ENCODE measurements at places on chromosomes 7 and 10.
A peak's percentile ranks its signal among the peaks of the same experiment; 100 is the strongest.

DNA sequence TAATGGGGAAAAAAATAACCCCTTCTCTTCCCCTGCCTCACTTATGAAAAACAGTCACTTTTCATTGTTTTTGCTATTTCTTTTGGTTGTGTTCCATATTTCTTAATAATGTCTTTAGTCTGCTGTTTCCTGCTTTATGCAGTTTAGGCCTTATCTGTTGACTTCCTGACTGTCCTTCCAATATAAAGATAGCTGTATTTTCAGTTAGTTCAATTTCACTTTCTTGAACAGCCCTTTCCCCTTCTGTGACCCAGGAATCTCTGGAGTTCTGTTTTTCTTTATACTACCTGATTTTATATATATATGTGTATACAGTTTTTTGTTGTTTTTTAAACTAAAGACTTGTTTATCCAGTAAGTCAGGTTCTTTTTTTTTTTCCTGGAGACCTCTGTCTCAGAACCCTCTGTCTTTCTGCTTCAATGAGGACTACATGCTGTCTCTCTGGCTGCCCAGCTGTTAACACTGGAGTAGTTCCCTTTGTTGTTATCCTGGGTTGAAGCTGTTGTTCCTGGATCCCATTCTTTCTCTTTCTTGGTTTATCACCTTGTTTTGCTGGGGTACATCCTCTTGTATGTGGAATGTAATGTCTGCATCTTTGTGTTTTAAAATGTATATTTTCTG is 87.2 kb downstream of the GSDME start:
- ATAC-seq, result no peak

- ATAC-seq, result no peak
Observed at GRCh38 chr10:49649294-49649693, 30.2 kb upstream of the C10orf53 start.

DNA sequence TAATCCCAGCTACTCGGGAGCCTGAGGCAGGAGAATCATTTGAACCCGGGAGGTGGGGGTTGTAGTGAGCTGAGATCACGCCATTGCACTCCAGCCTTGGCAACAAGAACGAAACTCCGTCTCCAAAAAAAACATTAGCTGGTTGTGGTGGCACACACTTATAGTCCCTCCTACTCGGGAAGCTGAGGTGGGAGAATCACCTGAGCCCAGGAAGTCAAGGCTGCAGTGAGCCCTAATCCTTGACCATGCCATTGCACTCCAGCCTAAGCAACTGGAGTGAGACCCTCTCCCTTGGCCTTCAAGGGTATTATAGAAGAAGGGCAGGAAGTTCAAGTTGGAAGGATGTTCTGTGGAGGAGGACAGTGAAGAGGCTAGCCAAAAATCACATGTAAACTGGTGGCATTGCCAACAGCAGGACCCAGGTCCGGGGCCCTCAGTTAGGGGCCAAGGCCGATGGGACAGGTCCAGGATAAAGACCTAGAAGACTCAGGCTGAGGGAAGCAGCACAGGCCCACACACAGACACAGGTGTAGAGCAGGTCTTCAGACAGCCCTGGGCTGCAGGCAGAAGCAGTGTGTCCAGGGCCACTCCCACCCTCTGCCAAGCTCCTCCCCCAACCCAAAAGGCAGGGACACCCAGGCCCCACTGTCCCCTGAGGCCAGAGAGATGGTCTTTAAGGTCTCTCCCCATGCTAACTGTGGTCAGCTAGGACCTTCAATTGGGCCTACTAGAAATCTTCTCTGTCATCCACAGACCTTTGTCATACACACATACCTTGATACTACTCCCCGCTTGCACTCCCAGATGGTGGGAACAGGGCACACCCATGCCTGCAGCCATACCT is 8.4 kb upstream of the SAMD8 start:
- ATAC-seq, result no peak

- peak; percentile 29 for ATAC-seq
Observed at GRCh38 chr7:40546616-40547501, 412.1 kb downstream of the SUGCT start.

DNA sequence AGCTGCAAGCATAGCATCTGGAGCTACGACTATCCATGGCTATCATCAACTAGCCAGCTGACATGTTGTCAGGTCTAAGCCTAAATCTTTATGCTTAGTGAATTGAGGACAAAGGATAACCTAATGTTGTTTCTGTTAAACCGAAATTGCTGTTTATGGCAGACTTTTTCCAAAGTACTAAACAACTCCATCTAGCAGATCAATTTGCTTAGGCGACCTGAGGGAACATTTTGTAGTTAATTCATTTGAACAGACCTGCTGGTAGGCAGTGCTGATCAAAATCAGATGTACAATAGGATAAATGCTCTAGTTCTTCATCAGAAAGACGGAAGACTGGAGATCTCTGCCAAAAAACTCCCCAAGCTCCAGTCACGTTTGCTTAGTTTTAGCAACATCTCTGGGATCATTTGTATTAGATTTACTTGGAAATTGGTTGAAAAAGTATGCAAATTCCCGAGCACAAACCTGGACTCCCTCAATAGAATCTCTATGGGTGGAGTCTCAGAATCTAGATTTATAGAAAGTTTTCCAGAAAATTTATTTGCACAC is 301.6 kb upstream of the NRP1 start:
- no peak for ATAC-seq

DNA sequence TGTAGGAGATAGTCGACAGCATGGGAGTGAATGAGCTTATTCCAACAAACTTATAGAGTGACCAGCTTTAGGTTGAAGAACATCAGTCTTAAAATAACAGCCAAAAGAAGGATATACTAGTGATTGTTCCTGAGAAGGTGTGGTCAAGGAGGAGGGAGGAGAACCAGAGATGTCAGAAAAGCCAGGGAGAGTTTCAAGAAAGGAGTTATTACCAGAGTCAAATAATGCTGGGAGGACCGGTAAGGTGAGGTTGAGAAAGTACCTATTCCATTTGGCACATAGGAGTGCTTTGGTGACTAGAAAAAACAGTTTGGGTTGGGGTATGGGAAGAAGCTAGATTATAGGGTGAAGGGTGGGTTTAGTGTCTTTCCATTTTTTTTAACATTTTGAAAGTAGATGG is 5.8 kb downstream of the PTPN12 start:
- no peak for ATAC-seq

- ATAC-seq, result no peak
Observed at GRCh38 chr10:48457949-48458661, 146.8 kb downstream of the ARHGAP22 start.

DNA sequence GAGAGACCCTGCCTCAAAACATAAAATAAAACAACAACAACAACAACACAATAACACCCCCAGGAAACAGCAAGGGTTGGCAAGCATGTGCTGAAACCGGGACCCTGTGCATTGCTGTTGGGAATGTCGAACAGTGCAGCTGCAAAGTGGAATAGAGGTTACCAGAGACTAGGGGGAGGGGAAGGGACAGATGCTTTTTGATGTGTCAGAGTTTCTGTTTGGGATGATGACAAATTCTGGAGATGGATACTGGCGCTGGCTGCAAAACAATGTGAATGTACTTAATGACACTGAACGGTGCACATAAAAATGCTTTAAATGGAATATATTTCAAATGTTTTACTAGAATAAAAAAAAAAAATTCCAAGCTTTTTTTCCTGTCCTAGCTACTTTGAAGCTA is 241.8 kb downstream of the TEX36 start:
- ATAC-seq, result no peak

GRCh38 chr10:87790185-87790584 is 27.8 kb downstream of the ATAD1 start:
- ATAC-seq, result no peak

DNA sequence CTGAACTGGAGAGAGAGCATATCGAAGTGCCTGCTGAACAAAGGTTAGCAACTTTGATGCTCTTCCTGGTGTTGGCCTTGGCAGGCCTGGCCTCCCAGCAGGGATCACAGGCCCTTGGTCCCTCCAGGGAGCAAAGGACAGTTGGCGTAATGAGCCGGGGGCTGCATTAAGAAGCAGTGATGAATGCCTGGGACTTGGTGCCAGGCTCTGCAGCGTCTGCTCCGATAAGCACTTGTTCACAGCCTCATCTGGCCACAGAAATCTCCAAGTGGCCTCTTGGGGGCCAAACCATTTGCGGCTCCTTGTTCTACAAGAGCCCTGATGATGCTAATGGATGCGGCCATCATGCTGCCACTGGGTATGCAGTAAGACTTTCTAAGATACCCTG is 31.8 kb downstream of the CRHR2 start:
- no peak for ATAC-seq

DNA sequence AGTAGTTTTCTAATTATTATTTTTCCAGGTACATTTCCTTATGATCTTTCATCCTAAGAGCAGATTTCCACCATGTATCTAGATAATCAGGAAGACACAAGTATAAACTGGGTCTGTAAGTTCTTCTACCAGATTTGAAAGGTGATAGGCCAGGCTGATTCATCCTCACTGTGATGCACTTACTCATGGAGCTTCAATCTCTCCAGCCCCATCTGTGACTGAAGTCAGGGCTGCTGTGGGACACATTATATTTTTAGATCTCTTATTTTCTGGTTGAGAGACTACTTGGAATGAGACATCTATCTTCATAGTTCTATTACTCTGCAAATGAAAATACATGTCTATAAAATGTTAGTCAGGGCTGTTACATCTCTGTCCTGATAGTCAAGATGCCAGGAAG is 85.5 kb upstream of the SLC25A13 start:
- no peak for ATAC-seq

Measured in motor neuron (in vitro differentiated cells).